ENCODE measurements at places on chromosomes 7 and 10.

- DNase-seq, result no peak
These were observed 14.0 kb upstream of the GRIFIN start for GRCh38 chr7:2490181-2490651.

DNA sequence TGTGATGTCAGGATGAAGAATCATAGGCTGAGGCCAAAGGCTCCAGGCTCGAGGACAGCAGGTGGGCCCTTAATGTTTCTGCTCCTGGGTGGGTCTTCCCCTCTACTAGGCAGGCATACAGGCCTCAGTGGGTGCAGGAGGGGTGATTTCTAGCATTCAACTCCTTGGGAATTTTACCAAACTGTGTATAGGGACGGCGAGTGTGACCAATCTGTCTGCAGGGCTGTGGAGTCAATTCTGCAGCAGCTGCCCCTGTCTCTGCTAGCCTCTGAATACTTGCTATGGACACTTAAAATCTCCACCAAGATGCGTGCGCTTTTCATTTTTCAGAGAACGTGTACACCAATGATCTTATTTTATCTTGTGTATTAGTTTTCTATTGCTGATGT lies 115.5 kb downstream of the WDR11 start:
- no peak for DNase-seq

- no peak for DNase-seq
These were observed 102.8 kb downstream of the COL13A1 start for GRCh38 chr10:69904533-69904932.

- DNase-seq, result no peak
These were observed 249.8 kb upstream of the LYZL1 start for GRCh38 chr10:29039091-29039490.

DNA sequence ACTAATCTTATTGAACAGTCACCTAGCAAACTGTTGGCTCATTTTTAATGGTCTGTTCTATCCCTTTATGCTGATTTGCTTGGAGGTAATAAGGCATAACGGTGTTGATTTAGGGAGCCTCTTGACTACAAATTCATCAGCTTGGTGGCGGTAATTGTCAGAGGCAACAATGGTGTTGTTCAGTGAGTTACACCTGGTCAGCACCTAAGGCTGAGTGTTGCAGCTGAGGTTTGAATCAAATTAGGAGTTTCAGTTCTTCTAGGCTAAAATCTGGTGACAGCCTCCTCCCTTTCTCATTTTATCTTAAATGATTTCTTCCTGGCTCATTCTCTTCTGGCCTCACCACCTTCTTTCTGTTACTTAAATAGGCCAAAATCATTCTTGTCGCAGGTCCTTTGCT lies 42.3 kb upstream of the SP8 start:
- DNase-seq, result no peak

- no peak for DNase-seq
These were observed 22.2 kb downstream of the ANK3 start for GRCh38 chr10:60367431-60367830.

DNA sequence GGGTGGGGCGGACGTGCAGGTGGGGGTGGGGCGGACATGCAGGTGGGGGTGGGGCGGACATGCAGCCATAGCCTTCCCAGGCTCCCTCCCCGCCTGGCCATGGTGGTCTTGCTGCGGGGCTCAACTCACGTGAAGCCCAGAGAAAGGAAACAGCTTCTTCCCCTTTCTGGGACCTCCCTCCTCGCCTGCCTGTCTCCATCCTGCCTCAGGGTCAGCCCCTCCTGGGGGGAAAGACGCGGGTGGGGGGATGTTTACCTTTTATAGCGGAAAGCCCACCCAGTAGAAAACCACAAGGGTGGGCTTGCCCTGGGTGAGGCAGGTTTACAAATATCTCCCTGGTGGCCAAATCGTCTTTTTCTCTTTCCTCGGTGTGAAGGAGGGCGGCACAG lies 520.0 kb downstream of the GLRX3 start:
- no peak for DNase-seq

GRCh38 chr7:120996333-120996987 lies 7.9 kb downstream of the CPED1 start:
- DNase-seq, result peak; percentile 75

- DNase-seq, result no peak
These were observed 171.3 kb downstream of the MAGI2 start for GRCh38 chr7:79282070-79282694.

DNA sequence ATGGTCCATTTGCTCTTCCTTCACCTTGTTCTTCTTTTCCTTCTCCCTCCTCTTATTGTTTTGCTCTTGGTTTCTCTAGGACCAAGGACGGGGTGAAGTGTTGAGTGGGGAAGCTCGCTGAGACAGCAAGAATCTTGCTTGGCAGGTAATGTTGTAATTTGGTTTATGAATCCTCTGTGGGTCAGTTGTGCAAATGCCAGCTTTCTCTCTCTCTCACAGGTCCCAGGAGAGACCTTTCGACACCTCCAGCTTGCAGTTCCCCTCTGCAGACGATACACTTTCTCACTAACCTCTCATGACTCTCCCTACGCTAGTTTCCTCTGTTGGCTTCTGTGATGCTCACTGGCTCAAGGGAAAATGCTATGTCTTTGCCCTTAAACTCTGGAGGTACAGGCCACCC lies 77.0 kb downstream of the FRMD4A start:
- no peak for DNase-seq

- no peak for DNase-seq
These were observed 1357.5 kb upstream of the SORCS1 start for GRCh38 chr10:108521827-108522492.

DNA sequence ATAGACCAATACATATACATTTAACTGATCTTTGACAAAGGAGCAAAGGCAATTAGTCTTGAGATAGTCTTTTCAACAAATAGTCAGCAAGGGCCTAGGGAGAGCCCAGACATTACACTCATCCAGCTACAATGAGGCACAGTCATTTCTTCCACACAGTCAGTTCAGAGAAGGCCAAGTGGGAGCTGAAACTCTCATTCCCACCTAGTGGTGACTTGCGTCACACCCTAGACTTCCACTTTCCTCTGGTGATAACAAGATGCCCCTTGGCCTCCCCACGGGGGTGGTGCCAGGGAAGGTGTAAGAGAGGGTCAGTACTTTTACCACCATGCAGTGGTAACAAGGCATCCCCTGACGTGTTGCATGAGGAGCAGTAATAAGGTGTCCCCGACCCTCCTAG lies 8.0 kb downstream of the FRMPD2 start:
- DNase-seq, result peak; percentile 39

- no peak for DNase-seq
These were observed 51.1 kb downstream of the DPYSL4 start for GRCh38 chr10:132237871-132238270.

- DNase-seq, result no peak
These were observed 22.9 kb downstream of the CPED1 start for GRCh38 chr7:121011401-121011800.

- no peak for DNase-seq
These were observed 7.6 kb upstream of the ASCC1 start for GRCh38 chr10:72223743-72224101.

- no peak for DNase-seq
These were observed 177.6 kb upstream of the SEMA3A start for GRCh38 chr7:84372155-84372621.

GRCh38 chr7:51280156-51280555 lies 36.5 kb downstream of the COBL start:
- no peak for DNase-seq

GRCh38 chr10:94288361-94289101 lies 74.2 kb downstream of the NOC3L start:
- DNase-seq, result no peak
